Tibial nerve (tissue), 4 donors: ENCODE measurements at places on chromosomes 2 and 18. TPM values are rescaled to one million over a fixed set of nuclear protein-coding genes. Genes with fewer than 3 reads are reported as not detected.

DNA sequence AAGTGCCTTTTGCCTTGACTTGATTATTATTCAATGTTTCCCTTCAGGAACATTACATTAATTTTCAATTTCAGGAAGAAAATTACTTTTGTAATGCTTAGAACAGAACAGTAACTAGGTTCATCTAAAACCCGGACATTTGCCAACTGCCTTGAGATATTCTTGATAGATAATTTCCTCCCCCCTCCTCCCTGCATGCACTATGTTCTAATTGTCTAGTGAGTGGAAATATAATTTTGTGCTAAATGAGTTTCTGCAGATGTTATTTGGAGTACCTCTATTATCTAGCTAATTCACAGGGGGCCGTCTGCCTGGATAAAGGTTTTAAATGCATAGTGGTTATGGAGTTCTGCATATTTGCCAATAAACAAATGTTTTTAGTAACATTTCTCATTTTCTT is 200.3 kb upstream of the SLC39A10 start:
- H3K27ac ChIP-seq: no peak overlapping the region
- no peaks in the 10 kb centered on the region for H3K4me1 ChIP-seq
- H3K4me3 ChIP-seq: no peak overlapping the region
- DNase-seq: no peak
- H3K27me3 ChIP-seq: no peaks in the 10 kb centered on the region
- no peaks in the 10 kb centered on the region for H3K36me3 ChIP-seq

DNA sequence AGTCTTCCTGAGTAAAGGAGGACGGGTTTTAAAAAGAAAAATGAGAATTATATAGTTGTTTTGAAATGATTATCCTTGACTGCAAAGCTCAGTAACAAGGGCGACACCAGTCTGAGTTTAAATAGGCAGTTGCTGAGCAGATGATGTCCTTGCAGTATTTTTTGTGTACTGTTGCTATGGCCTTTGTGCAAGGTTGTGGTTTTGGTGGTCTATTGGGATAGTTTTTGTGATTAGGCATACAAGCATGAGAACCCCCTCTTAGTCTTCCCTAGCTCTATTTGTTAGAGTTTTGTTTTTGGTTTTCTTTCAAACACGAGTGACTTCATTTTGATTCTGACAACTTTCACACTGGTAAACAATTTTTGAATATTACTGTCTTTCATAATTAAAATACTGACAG is 64.1 kb downstream of the TAF4B start:
- no peaks in the 10 kb centered on the region for H3K4me1 ChIP-seq
- H3K36me3 ChIP-seq: peaks cover 24% of the 10 kb centered on the region
- H3K27me3 ChIP-seq: no peaks in the 10 kb centered on the region
- DNase-seq: no peak
- H3K4me3 ChIP-seq: no peak overlapping the region

- H3K4me3 ChIP-seq: no peak overlapping the region
- no peaks in the 10 kb centered on the region for H3K27me3 ChIP-seq
- no peak overlapping the region for H3K27ac ChIP-seq
- DNase-seq: no peak
- no peaks in the 10 kb centered on the region for H3K36me3 ChIP-seq
These were observed 239.8 kb downstream of the SH3RF3 start for GRCh38 chr2:109368798-109369197.

DNA sequence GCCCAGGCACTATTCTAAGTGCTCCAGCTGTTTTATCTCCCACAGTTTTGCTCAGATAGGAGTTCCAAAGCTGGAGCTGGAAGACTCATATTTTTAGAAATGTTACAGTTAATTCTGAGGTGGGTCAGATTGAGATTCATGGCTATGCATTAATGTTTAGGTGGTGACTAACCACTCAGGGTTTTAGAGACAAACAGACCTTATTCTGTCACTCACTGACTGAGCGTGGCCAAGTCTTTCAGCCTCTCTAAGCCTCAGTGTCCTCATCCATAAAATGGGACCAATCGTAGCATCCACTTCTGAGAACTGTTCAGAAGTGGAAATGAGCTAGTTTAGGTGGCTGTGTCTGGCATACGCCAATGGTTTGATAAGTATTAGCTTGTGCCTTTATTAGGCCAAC is 4.3 kb upstream of the CASP8 start:
- peak overlapping the region; percentile 5 for H3K27ac ChIP-seq
- H3K27me3 ChIP-seq: no peaks in the 10 kb centered on the region
- H3K4me1 ChIP-seq: peaks cover 10% of the 10 kb centered on the region
- DNase-seq: no peak
- no peak overlapping the region for H3K4me3 ChIP-seq

DNA sequence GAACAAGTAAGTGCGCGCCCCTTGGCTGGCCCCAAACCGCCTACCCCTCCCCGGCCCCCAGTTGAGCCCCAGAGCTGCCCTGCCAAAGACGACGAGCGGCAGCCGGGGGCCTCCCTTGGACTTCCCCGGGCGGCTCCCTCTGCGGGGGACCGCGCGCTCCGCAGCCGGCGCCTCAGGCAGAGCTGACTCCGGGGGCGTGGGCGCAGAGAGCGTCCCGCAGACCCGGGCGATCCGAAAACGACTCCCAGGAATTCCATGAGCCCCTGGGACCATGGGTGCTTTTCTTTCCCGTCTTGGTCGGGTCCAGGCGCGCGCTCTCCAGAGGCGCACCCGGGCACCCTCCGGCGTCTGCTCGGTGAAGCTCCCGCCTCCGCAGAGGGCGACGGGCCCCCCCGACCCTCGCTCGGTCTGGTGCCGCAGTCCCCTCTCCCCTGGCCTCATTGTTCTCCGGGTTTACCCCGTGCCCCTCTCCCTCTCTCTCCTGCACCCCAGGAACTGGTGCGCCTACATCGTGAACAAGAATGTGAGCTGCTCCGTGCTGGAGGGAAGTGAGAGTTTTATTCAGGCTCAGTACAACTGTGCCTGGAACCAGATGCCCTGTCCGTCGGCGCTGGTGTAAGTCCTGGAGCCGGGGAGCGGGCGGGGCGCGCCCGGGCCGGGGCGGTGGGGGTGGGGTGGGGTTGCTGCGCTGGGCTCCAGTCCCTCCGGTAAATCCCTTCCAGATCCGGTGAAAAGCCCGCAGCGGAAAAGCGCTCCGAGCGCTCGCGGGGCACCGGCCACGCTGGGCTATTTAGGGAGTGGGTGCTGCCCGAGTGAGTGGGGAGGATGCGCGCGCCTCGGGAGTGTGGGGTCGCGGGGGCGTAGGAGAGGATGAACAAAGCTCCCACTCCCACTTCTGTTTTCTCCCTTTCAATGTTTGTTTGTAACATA is 776 bp downstream of the EMILIN2 start:
- H3K4me3 ChIP-seq: peak overlapping the region; percentile 28
- no peaks in the 10 kb centered on the region for H3K4me1 ChIP-seq
- peak overlapping the region; percentile 85 for H3K27ac ChIP-seq
- no peaks in the 10 kb centered on the region for H3K27me3 ChIP-seq

DNA sequence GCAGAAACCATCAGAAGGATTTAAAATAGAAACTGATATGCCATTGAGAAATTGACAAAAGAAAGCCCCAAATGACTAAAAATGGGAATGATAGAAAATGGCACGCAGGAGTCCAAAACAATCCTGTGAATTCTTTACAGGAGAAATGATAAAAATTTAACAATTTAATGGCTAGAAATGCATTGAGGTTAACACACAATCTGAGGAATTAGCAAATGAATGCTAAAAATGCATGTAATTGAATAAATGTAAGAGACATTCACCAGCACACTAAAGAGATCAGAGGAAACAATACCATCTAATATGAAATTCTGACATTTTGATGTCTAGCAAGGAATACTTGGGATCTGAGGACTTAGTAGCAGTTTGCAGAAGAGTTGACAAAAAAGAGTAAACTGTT is 37.0 kb downstream of the MARCHF4 start:
- H3K4me3 ChIP-seq: no peak overlapping the region
- no peaks in the 10 kb centered on the region for H3K4me1 ChIP-seq
- DNase-seq: no peak
- H3K27me3 ChIP-seq: no peaks in the 10 kb centered on the region
- no peak overlapping the region for H3K27ac ChIP-seq

- no peaks in the 10 kb centered on the region for H3K36me3 ChIP-seq
- no peak for DNase-seq
These were observed 14.4 kb downstream of the NEMP2 start for GRCh38 chr2:190519975-190520767.

GRCh38 chr2:207154556-207155510 is 10.9 kb downstream of the KLF7 start:
- no peak overlapping the region for H3K27ac ChIP-seq
- H3K4me3 ChIP-seq: no peak overlapping the region

GRCh38 chr18:47593744-47594472 is 336.6 kb downstream of the SMAD2 start:
- no peak overlapping the region for H3K4me3 ChIP-seq
- H3K36me3 ChIP-seq: no peaks in the 10 kb centered on the region
- no peak for DNase-seq
- H3K27me3 ChIP-seq: no peaks in the 10 kb centered on the region
- H3K4me1 ChIP-seq: no peaks in the 10 kb centered on the region

DNA sequence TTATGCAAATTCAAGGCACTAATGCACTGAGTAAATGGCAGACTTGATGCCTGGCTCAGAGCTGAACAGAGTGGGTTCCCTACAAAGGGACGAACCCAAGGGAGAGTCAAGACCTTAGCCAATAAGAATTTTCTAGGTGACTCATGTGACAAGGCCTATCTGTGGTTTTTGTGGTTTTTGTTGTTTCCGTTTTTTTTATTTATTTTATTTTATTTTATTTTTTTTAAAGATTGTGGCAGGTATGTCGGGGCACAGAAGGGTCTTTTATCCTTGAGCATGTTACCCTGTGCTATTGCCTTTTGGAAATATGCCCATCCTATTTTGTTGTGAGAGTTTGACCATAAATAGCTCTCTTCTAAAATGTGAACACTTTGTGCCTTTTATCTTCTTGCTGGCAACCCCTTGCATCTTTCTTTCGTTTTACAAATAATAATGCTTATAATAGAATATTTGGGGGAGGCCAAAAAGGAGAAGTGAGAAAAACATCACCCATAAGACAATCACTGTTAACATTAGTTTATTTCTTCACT is 113.4 kb upstream of the AQP4 start:
- H3K4me3 ChIP-seq: no peak overlapping the region
- no peaks in the 10 kb centered on the region for H3K36me3 ChIP-seq
- no peak overlapping the region for H3K27ac ChIP-seq
- H3K4me1 ChIP-seq: no peaks in the 10 kb centered on the region
- no peak for DNase-seq

- no peaks in the 10 kb centered on the region for H3K36me3 ChIP-seq
- H3K4me1 ChIP-seq: peaks cover 21% of the 10 kb centered on the region
- peaks cover 14% of the 10 kb centered on the region for H3K27me3 ChIP-seq
These were observed 4.4 kb downstream of the TBR1 start for GRCh38 chr2:161420406-161421074.

GRCh38 chr2:54617409-54617808 is 106.1 kb upstream of the EML6 start:
- no peak overlapping the region for H3K4me3 ChIP-seq
- peaks cover 22% of the 10 kb centered on the region for H3K36me3 ChIP-seq
- DNase-seq: no peak
- no peak overlapping the region for H3K27ac ChIP-seq
- H3K27me3 ChIP-seq: no peaks in the 10 kb centered on the region

DNA sequence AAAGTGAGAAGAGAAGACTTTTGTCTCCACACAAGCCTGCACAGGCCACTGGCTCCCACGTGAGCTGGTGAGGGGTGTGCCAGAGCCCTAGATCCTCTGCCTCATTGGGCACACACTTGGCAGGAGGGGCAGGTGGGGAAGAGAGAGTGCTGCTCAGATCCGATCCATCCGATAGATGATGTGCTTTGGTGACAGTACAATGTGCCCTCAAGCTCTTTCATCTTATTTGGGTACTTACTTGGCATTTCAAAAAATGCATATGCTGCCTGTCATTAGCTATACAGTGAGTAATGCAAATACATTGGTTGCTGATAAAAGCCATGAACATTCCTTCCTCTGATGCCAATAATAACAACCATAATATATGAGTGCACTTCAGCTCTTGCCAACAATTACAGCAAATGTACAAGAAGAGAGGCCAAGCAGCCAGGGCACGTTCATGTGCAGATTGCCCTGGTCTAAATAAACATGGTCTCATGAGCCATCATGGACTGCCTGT is 255.3 kb downstream of the VAPA start:
- no peak for DNase-seq
- no peak overlapping the region for H3K4me3 ChIP-seq
- no peaks in the 10 kb centered on the region for H3K36me3 ChIP-seq

DNA sequence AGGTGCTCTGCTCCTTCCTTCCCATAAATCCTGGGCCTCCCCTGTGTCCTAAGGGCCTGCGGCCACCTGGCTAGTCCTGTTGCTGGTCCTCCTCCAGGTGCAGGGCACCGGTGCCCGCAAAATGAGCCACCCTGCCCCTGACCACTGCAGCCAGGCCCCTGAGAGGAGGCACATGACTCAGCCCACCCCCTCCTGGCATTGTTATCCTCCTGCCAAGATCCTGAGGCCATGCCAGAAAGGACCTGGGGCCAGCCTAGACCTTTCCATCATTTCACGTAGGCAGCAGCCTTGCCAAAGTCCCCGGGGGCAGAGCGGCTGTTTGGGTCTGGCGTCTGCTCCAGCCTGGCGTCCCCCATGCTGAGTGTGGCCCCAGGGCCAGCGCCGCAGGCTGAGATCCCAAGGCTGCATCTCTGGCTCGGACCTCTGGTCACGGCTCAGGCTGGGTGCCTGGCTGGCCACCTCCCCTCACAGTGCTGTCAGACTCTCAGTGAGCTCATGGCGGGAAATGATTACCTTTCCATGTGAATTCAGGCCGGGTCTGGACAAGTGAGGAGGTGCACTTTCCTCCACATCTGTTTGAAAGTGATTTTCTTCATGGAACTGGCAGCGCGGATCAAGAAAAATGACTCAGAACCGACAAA is 81.0 kb downstream of the NDUFA10 start:
- DNase-seq: no peak
- H3K27ac ChIP-seq: no peak overlapping the region
- no peak overlapping the region for H3K4me3 ChIP-seq
- no peaks in the 10 kb centered on the region for H3K27me3 ChIP-seq

- peaks cover 55% of the 10 kb centered on the region for H3K36me3 ChIP-seq
- H3K27me3 ChIP-seq: no peaks in the 10 kb centered on the region
- H3K4me1 ChIP-seq: no peaks in the 10 kb centered on the region
- DNase-seq: no peak
- H3K4me3 ChIP-seq: no peak overlapping the region
- no peak overlapping the region for H3K27ac ChIP-seq
These were observed 32.2 kb upstream of the RBM44 start for GRCh38 chr2:237766340-237766739.

Gene IL37
- not detected for total RNA-seq

Gene LYPD6
- total RNA-seq: 2.4 TPM

Gene MIB1
- 33.9 TPM for total RNA-seq

Gene GCG
- total RNA-seq: not detected

Gene GPR75
- 2.1 TPM for total RNA-seq

Gene AQP12A
- 1.2 TPM for total RNA-seq

Gene CNDP1
- not detected for total RNA-seq

Gene UGT1A5
- not detected for total RNA-seq

Gene LRRTM1
- total RNA-seq: 2.4 TPM

Gene ATP6V1C2
- total RNA-seq: 0.66 TPM

Gene ABCA12
- not detected for total RNA-seq

Gene ALPP
- not detected for total RNA-seq

Gene EMILIN1
- total RNA-seq: 95.1 TPM

Gene PAIP2B
- 12.6 TPM for total RNA-seq

Gene CYRIA
- 5.0 TPM for total RNA-seq

Gene PLEK
- total RNA-seq: 9.0 TPM

Gene THUMPD2
- 12.0 TPM for total RNA-seq
